GM12865 (cell line): ENCODE measurements at places on chromosomes 6 and 20.

DNA sequence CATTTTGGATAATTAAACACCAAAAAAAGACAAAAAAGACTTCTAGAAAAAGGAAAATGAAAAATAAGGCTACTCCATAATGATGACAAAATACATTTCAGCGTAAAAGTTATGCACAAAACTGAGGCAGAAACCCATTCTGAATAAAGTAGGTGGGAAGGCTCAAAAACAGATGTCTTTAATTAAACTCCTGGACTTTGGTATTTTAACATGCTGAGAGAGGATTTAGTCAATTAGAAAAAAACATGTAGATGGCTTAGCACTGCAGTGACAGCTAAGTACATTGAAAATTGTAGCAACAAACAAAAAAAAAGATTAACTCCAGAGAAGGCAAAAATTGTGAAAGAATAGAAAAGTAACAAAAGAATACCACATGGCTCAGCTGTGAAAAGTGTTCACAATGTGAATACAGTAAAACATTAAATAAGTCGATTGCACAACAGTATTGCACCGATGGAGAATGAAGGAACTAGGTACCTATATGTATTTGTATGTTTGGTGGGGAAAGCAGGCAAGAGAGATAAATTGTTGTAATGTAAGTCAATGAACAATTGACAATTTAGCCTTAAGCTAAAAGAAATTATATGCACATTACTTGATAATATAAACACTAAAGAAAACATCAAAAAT, 59.5 kb downstream of the TBC1D32 start:
- no peak for DNase-seq

GRCh38 chr6:163712981-163713380, 298.5 kb downstream of the QKI start:
- DNase-seq = no peak

GRCh38 chr6:2734488-2735166, 16.1 kb downstream of the MYLK4 start:
- no peak for DNase-seq

GRCh38 chr6:168159506-168159905, 80.5 kb upstream of the FRMD1 start:
- DNase-seq = no peak

DNA sequence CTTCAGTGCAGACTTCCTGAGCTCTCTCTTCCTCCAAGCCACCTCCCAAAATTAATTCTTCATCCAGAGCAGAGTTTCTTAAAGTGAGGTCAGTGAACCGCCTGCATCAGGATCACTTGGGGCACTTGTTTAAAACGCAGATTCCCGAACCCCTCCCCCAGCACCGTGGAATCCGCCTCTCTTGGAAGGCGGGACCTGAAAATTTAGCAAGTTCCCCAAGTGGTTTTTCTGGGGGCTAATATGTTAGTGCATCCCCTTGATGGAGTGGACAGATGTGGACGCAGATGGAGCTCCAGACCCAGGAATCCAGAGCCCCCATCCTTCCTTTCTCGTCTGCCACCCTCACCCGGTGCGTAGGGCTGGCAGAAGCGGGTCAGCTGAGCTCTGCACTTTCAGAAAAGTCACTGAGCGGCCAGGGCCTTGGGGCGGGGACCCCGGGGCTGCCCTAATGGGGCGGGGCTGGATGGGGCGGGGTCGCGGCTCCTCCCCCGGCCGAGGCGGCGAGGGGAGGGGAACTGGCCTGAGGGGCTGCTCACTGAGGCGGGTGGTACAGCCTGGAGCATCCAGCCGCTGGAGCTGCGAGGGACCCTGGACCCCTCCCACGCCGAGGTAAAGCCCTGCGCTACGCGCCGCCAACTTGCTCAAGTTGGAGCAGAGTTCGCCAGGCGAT, at the start of the genes DEFB124 and REM1:
TSS of gene DEFB124 (minus strand) at position 370 of the 670 bp plus-strand sequence. CDS start 2,114 bp downstream, outside the sequence.
TSS of gene REM1 (plus strand) at position 531 of the 670 bp plus-strand sequence. CDS start 1,158 bp downstream, outside the sequence.
- DNase-seq = no peak

GRCh38 chr6:82978362-82978945, 87.2 kb downstream of the UBE3D start:
- no peak for DNase-seq

- DNase-seq = peak; percentile 59
Observed at GRCh38 chr6:15184441-15184861, 61.4 kb upstream of the JARID2 start.

- DNase-seq = peak; percentile 78
Observed at GRCh38 chr6:52263709-52264540, 19.6 kb upstream of the IL17F start.

GRCh38 chr6:74656453-74656852, 549.4 kb downstream of the COL12A1 start:
- DNase-seq = no peak

- DNase-seq = no peak
Observed at GRCh38 chr6:11805259-11806053, 26.9 kb upstream of the ADTRP start.
